Natural killer cell treated with Interleukin-12 subunit alpha and Interleukin-12 subunit beta and Interleukin-15 and Interleukin-18, amount 100 ng/mL, for 72 hours (primary cell): ENCODE measurements at places on chromosomes 4 and X. TPM values are rescaled to one million over a fixed set of nuclear protein-coding genes. Genes with fewer than 3 reads are reported as not detected.

KIAA1210 gene
- not detected for total RNA-seq

FAM53A gene
- 6.2 TPM for total RNA-seq

- no peaks in the 10 kb centered on the region for H3K4me1 ChIP-seq
- H3K4me3 ChIP-seq = no peak overlapping the region
- H3K36me3 ChIP-seq = no peaks in the 10 kb centered on the region
- H3K27me3 ChIP-seq = peaks cover 7% of the 10 kb centered on the region
- DNase-seq = no peak
These were observed 119.1 kb downstream of the MBNL3 start for GRCh38 chrX:132369617-132370326.

DNA sequence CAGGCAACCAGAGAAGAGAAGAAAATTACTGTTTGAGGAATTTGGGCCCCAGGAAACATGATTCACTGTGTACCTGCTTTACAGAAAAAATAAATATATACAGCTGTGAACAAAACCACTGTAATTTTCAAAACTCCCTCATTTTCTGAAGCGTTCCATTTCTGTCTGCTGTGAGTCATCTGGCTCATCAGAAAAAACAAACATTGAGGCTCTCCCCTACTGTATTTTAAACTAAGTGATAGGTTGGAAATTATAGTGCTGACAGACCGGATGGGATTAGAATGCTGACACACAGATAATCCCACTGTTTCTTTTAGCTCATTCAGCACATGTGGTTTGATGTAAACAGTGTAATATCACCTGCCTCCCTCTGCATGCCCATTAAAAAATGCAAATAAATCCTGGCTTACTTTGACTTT is 847.0 kb downstream of the TRIML1 start:
- no peak overlapping the region for H3K4me3 ChIP-seq
- H3K4me1 ChIP-seq = no peaks in the 10 kb centered on the region

DNA sequence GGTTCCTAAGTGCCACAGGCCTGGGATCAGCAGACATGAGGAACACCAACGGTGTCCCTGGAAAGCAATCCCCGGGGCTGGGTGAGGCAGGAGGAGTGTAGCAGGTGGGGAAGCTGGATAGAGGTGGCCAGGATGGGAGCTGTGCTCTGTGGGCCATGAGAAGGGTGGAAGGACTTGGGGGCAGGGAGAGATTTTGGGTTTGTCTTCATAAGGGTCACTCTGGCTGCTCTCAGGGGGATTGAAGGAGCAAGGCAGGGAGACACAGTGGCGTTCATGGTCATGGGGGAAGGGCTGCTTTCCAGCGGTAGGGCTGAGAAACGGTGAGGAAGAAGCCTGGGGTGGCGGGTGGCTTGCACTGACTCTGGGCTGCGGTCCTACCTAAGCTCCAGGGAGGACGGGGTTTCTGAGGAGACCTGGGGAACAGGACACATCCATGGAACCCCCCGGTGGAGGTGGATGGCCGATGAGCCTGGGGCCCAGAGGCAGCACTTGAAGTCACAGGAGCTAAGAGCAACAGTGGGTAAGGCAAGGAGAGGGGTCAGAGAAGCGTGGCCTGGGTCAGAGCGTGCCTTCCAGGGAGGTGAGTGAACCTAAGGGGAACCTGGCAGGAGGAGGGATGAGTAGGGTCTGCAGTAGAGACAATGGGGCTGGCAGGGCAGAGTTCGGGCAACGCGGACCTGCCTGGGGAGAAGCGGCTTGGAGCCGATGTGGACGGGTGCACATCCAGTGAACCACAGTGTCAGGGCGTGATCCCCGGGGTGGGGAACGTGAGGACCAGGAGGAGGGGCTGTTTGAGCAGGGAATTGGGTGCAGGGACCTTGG is 12.4 kb upstream of the CTBP1 start:
- H3K27ac ChIP-seq = no peak overlapping the region
- H3K27me3 ChIP-seq = no peaks in the 10 kb centered on the region
- peaks cover 7% of the 10 kb centered on the region for H3K36me3 ChIP-seq
- peaks cover 22% of the 10 kb centered on the region for H3K4me1 ChIP-seq
- DNase-seq = no peak

DNA sequence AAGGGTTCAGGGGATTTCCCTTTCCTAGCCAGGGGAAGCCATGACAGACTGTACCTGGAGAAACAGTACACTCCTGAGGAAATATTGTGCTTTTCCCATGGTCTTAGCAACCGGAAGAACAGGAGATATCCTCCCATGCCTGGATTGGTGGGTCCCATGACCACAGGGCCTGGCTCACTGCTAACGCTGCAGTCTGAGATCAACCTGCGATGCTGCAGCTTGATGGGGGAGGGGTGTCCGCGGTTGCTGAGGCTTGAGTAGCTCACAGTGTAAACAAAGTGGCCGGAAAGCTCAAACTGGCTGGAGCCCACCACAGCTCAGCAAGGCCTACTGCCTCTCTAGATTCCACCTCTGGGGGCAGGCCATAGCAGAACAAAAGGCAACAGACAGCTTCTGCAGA is 819.5 kb downstream of the TECRL start:
- DNase-seq = no peak
- no peaks in the 10 kb centered on the region for H3K4me1 ChIP-seq
- peaks cover 6% of the 10 kb centered on the region for H3K36me3 ChIP-seq
- no peak overlapping the region for H3K27ac ChIP-seq

- H3K4me3 ChIP-seq = no peak overlapping the region
- no peak for DNase-seq
- no peaks in the 10 kb centered on the region for H3K36me3 ChIP-seq
- peaks cover 39% of the 10 kb centered on the region for H3K4me1 ChIP-seq
- H3K27me3 ChIP-seq = peaks cover 4% of the 10 kb centered on the region
These were observed 187.7 kb downstream of the MGST2 start for GRCh38 chr4:139853309-139853708.

DNA sequence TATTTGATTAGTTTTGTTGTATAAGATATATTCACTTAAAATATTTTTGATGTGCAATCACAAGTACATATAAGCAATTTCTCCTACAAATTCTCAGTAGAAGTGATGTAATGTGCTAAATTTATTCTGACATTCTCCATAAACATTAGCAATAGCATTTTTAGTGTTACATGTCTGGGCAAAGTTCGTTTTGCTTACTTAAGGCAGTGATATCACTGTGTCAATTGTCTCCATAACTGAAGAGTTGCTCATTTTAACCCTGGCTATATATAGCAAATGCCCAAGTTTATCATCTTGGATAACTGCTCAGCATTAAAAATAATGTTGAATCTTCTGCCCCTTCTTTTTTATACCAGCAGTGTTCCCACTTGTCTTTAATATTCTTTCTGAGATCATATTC is 340.0 kb upstream of the NDST4 start:
- no peak for DNase-seq
- H3K27ac ChIP-seq = no peak overlapping the region
- H3K4me3 ChIP-seq = no peak overlapping the region
- peaks cover 5% of the 10 kb centered on the region for H3K36me3 ChIP-seq
- H3K27me3 ChIP-seq = no peaks in the 10 kb centered on the region

GRCh38 chr4:11537846-11538245 is 109.2 kb upstream of the HS3ST1 start:
- no peak overlapping the region for H3K4me3 ChIP-seq
- no peak for DNase-seq
